ENCODE measurements at places on chromosomes 2 and 18. TPM values are rescaled to one million over a fixed set of nuclear protein-coding genes. Genes with fewer than 3 reads are reported as not detected.

POU3F3 gene
- 0.52 TPM for total RNA-seq

DPYSL5 gene
- total RNA-seq = 3.7 TPM

CHRNA1 gene
- total RNA-seq = 48.0 TPM

CIDEA gene
- 2.1 TPM for total RNA-seq

GAD1 gene
- total RNA-seq = 0.52 TPM

TNS1 gene
- total RNA-seq = 73.1 TPM

G6PC2 gene
- total RNA-seq = 1.0 TPM
